ENCODE measurements at places on chromosomes 2 and 18. TPM values are rescaled to one million over a fixed set of nuclear protein-coding genes. Genes with fewer than 3 reads are reported as not detected.

DNA sequence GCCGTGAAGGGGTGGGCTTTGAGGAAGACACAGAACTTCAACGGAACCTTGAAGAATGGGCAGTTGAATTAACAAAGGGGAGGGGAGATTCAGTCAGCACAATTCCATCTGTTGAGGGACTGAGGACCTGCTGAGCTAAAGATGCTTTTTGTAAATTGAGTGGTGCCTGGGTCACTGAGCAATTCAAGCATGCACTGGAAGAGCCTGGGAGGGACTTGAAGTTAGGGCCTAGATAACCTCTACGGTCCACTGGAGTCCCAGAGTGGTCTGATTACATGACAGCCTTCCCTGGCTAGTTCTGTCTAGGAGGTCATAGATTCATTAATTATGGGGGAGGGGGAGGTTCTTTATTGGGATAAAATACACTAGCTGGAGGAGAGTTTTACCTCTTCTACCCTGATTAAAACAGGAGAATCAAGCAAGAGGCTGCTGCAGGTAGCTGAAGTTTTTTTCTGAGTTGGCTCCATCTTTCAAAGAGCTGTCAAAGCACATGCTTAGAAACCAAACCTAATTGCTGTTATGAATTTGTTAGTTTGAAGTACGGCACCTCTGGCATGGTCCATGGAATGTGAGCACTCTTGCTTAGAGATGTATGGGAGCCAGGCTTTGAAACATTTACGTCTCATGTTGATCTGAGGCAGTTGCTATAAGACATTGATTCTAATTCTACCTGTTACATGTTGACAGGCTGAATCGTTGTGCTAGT, 290.2 kb downstream of the PRKCE start:
- DNase-seq, result no peak

- DNase-seq, result no peak
Measured at GRCh38 chr2:150081775-150082481, 405.5 kb downstream of the RND3 start.

REG3A gene
- polyA plus RNA-seq, result not detected

GRCh38 chr2:8197101-8197500, 484.8 kb upstream of the ID2 start:
- DNase-seq, result no peak

- no peak for DNase-seq
Measured at GRCh38 chr2:98870516-98871158, 65.4 kb downstream of the CRACDL start.

DNA sequence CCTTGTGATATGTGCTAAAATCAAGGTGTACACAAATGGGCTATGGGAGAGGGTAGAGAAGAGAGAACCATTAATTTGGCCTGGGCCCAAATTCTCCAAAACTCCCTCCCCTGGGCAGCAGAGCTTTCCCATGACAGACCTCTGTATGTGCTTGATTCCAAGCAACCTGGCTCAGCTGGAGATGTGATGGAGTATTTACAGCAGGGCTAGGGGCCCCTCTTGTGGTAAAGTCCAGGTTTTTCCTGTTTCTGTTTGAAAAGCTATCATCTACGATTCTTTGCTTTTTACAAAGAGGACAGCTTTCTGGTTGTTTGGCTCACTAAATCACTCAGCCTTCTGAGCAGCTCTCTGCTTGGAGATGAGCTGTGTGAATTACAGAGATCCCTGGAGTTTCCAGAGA, 40.3 kb downstream of the KCNS3 start:
- no peak for DNase-seq

GRCh38 chr2:59874971-59875755, 678.3 kb downstream of the BCL11A start:
- DNase-seq, result no peak

DNA sequence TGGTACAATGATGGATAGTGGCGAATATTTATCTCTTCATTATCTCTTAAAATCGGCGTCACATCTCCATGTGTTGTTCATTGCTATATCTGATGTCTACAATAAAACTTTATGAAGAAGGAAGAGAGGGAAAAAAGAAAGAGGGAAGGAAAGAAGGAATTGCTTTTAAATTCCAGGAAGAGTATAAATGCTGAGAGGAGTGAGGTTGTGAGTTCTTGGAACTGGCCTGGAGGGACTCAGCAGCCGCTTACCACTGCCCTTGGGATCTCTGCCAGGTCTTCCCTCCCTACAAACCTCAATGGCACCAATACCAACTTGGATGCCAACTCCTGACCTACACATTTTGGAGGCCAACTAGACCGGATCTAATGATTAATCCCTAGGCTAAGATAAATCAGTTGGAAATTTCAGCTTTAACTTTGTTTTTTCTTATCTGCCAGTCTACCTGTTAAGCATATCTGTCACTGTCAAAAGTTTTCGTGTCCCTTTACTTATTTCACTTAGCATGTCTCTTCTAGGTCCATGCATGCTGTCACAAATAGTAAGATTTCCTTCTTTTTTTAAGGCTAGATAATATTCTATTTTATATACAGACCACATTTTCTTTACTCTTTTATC, 9.8 kb downstream of the SCN9A start:
- DNase-seq, result no peak

DNA sequence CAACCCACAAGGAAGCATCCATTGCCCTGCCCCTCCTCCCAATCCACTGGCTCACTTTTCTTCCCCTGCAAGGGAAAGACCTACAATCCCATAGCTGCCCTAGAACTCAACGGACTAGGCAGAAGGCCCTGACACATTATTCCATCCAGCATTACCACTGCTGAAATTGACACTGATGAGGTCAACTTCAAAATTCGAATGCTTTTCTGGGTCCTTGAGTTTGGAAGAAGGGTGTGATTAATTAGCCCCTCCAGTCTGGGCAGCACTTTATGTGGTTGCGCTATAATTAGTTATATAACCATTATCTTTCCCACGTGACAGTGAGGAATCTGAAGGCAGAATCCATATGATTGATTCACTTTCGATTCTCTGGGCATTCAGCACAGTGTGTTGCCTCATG, 55.7 kb downstream of the EVA1A start:
- no peak for DNase-seq

KCNG2 gene
- polyA plus RNA-seq, result 0.16 TPM

ARHGEF4 gene
- polyA plus RNA-seq, result not detected

RUFY4 gene
- not detected for polyA plus RNA-seq

GRCh38 chr2:134348239-134348638, 94.4 kb downstream of the MGAT5 start:
- no peak for DNase-seq

DNA sequence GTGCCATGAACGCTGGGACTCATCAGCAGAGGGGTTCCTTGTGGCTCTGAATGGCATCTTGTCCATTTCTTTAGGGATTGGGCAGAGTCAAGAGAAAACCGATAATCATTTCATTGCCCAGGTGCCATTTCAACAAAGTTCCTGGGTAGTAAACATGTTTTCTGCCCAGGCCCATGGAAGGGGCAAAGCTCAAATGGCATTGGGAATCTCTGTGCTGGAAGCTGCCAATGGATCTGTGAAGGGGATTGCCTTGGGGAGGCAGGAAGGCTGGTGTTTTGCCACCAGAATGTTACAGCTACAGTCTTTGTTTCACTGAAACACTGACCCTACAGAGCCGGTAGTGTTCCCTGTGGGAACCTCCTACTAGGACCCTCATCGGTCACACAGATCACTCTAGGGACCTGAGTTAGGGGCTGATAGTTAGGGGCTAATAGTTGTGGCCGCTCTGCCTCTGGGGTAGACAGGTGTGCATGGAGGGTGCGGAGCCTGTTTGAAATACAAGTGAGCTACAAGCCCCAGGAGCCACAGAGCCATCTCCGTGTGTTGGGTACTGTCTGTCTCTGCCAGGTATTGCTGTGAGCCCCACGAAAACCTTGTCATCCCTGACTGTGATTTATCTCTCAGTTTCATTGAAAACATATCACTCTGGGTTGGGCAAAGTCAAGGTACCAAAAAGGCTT, 224.4 kb upstream of the COPS8 start:
- DNase-seq, result no peak

DNA sequence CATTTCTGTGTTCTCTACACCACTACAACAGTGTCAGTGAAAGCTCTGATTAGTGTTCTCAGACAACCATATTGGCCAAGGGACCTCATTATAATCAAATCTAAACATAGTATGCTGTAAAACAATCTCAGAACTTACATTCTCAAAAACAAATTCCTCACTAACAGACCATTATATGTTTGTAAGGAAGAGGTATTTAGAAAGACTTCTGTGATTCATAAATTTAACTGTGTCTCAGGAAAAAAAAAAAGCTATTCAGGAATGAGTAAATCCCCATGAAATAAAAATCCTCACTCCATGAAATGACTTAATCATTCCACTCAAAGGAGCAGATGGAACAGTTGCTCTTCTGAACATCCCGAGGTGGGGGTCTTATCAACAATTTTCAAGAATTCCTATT, 413.0 kb downstream of the CDH2 start:
- no peak for DNase-seq

DNA sequence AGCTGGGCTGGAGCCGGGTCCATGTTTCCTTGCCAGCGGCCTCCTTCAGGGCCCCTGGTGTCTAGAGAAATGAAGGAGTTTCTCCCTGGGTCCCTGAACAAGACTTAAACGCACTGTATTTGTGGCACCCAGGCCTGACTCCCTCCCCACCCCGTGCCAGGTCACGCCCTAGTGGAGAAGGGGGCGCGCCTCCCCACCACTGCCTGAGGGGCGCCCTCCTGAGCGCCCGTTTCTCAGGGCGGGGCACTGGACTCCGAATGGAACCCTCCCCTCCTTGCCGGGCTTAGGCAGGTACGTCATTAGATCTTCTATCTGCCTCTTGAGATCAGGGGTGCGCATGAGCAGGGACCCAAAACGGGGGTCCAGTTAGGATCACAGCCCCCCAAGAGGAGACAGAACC, 16.3 kb downstream of the ODC1 start:
- DNase-seq, result no peak

RAMP1 gene
- not detected for polyA plus RNA-seq

GRCh38 chr2:71545572-71546274, 92.4 kb downstream of the DYSF start:
- DNase-seq, result no peak

- DNase-seq, result peak; percentile 71
Measured at GRCh38 chr2:19474128-19474527, 115.7 kb upstream of the OSR1 start.

DNA sequence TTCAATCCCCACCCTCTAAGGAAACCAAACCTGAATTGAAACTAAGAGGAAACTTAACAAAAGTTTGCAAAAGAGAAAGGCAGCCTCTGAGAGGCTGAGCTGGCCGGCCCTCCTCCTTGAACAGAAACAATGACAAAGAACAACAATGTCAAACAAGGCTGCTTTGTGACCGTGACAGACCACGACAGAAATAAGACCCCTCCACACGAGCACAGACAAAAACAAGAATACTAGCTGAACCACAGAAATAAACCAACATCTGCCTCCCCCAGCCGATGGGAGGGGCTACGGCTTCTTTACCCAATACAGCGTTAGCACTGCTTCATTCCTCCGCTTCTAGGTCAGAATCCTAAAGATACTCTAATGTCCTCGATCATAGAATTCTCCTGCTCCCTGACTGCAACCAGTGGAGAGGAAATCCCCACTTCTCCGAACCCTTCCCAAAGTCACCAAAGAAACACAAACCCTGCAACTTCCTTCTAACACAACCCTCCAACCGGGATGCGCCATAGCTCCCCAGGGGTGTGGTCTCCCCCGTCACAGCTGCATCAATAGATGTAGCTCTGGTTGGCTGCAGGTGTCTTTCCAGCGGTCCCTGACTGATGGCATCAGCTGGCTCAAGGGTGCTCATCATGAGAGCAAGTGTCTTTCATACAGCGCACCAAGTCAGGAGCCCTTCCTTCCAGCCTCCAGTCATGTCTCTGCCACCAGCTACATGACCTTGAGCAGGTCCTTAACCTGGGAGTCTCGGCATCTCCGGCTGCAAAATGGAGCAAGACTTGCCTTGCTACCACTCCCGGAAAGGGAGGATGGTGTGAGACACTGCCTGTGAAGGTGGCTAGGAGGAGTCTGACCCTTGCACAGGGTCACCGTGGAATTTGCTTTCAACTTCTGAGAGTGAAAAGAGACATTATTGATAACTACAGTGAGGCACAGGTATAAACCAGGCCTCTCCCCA, 198.6 kb downstream of the HAUS1 start:
- DNase-seq, result no peak
